Smooth muscle cell of the umbilical artery (primary cell): ENCODE measurements at places on chromosomes 2 and 18. TPM values are rescaled to one million over a fixed set of nuclear protein-coding genes. Genes with fewer than 3 reads are reported as not detected.

MARCHF4 gene
- total RNA-seq = 1.5 and 10.8 TPM in 2 replicates

IL1F10 gene
- not detected in 2 replicates for total RNA-seq

CCDC74B gene
- total RNA-seq = 4.8 and 9.5 TPM in 2 replicates

GRHL1 gene
- 0.09 and 0.59 TPM in 2 replicates for total RNA-seq

C2orf68 gene
- total RNA-seq = 11.1 and 12.8 TPM in 2 replicates

UGT1A8 gene
- total RNA-seq = not detected in 2 replicates

EPB41L5 gene
- 7.7 and 10.3 TPM in 2 replicates for total RNA-seq

STPG4 gene
- 0.32 and 0.89 TPM in 2 replicates for total RNA-seq

ADD2 gene
- total RNA-seq = 0.28 TPM in 1 of 2 replicates, not detected in the other

MXD1 gene
- total RNA-seq = 6.5 and 8.9 TPM in 2 replicates
